ENCODE measurements at places on chromosomes 6 and 20.

- peak; percentile 52 for DNase-seq
Measured at GRCh38 chr6:27161946-27162603, 85.4 kb upstream of the PRSS16 start.

- no peak for DNase-seq
Measured at GRCh38 chr6:56486681-56487080, 156.0 kb downstream of the DST start.

GRCh38 chr20:18719426-18719825 is 94.2 kb upstream of the SCP2D1 start:
- DNase-seq: no peak

GRCh38 chr6:160430751-160431150 is 82.6 kb downstream of the SLC22A3 start:
- DNase-seq: no peak

- no peak for DNase-seq
Measured at GRCh38 chr6:36267731-36268477, 2.0 kb upstream of the PNPLA1 start.

DNA sequence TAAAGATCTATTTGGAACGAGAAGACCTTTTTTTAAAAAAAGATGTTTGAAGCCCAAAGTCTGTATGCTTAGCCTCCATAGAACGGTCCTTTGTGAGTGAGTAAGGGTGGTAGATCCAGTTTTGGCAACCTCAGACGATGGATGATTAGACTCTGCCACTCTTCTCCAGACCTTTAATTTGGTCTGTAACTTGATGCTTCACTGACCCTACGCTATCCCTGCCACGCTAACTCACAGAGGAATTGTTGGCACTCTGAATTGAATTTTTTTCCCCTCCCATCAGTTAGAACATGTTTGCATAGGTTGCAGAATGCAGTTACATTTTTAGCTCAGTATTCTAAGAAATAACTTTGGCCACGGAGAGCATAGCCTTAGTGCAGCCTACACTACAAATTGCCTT is 15.8 kb upstream of the DEK start:
- DNase-seq: no peak

GRCh38 chr20:1946442-1946761 is 47.5 kb downstream of the PDYN start:
- peak; percentile 47 for DNase-seq

GRCh38 chr6:28810659-28811053 is 113.1 kb downstream of the TRIM27 start:
- no peak for DNase-seq

- no peak for DNase-seq
Measured at GRCh38 chr6:156560476-156560875, 216.7 kb upstream of the ARID1B start.

DNA sequence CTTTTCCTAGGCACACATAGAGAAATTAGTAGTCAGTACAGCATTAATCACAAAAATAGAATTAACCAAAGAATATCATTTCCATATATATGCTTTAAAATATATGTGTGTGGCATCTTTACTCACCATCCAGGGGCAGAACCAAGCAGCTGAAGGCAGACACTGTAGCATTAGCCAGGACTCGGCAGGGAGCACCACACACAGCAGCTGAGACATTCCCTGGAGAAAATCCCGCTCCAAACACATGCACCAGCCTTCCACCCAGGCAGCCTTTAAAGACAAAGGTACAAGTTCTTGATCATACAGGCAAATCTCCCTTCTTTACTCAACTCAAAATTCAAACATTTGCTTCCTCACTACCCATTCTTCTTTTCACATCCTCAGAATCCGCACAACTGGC is 64.7 kb downstream of the PKHD1 start:
- DNase-seq: no peak

GRCh38 chr6:30169658-30170614 is 6.6 kb downstream of the TRIM15 start:
- peak; percentile 17 for DNase-seq
